CD4-positive, alpha-beta T cell (primary cell): ENCODE measurements at places on chromosomes 2 and 18. TPM values are rescaled to one million over a fixed set of nuclear protein-coding genes. Genes with fewer than 3 reads are reported as not detected.
A peak's percentile ranks its signal among the peaks of the same experiment; 100 is the strongest.

- no peaks in the 10 kb centered on the region for H3K36me3 ChIP-seq
- no peaks in the 10 kb centered on the region for H3K4me1 ChIP-seq
- no peak overlapping the region for H3K4me3 ChIP-seq
- H3K27me3 ChIP-seq = peaks cover 7% of the 10 kb centered on the region
These were observed 2.6 kb downstream of the RAD51AP2 start for GRCh38 chr2:17515652-17516051.

DNA sequence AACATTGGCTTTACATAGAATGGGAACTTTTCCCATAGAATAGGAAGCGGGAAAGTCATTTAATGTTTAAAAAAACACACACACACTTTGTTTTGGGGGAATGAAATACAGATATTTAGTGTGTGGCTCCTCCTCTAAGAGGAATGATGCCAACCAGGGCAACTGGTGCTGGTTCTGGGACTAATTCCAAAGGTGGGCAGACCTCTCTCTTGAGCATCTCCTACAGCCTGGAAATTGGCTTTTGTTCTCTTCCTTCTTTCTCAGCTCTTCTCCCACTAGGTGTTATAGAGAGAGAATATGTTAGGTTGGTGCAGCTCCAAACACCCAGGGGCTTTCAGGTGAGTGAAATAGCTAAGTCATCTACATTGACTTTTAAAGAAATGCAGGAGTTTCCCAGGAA lies 190.1 kb downstream of the RAD51AP2 start:
- no peaks in the 10 kb centered on the region for H3K36me3 ChIP-seq
- no peak for DNase-seq
- H3K4me3 ChIP-seq = no peak overlapping the region
- no peak overlapping the region for H3K27ac ChIP-seq
- H3K27me3 ChIP-seq = no peaks in the 10 kb centered on the region

DNA sequence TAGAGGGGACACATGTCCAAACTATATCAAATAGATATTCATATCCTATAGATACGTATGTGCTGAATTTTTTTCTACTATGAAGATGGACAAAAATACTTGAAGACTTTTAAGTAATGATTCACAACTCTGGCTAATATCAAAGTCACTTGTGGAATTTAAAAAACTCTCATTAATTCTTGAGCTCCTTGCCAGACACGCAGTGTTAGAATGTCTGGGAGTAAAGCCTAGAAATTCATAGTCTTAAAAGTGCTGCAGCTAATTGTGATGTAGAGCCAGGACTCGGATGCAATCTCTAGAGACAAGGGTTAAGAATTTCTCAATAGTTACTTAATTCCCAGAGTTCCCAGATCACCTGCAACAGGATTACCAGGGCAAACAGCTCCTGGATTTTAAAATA lies 107.4 kb downstream of the ARL6IP6 start:
- no peaks in the 10 kb centered on the region for H3K27me3 ChIP-seq
- H3K4me1 ChIP-seq = no peaks in the 10 kb centered on the region
- H3K36me3 ChIP-seq = no peaks in the 10 kb centered on the region
- H3K4me3 ChIP-seq = no peak overlapping the region
- no peak for DNase-seq

GRCh38 chr18:60894254-60894945 lies 438.8 kb upstream of the CDH20 start:
- no peak overlapping the region for H3K27ac ChIP-seq
- H3K36me3 ChIP-seq = no peaks in the 10 kb centered on the region
- H3K4me1 ChIP-seq = no peaks in the 10 kb centered on the region
- no peak overlapping the region for H3K4me3 ChIP-seq
- no peak for DNase-seq

CABYR gene
- total RNA-seq = 0.85 TPM

DNA sequence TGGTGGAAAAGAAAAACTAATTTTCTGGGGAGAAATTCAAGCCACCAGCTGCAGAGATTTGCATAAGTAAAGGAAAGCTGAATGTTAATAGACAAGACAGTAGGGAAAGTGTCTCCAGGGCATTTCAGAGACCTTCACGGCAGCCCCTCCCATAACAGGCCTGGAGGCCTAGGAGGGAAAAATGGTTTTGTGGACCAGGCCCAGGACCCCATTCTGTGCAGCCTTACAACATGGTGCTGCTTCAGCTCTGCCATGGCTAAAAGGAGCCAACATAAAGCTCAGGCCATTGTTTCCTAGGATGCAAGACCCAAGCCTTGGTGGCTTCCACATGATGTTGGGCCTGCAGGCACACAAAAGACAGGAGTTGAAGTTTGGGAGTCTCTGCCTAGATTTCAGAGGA lies 697.1 kb downstream of the SOCS6 start:
- no peaks in the 10 kb centered on the region for H3K4me1 ChIP-seq
- no peaks in the 10 kb centered on the region for H3K27me3 ChIP-seq
- DNase-seq = no peak
- H3K27ac ChIP-seq = no peak overlapping the region
- no peaks in the 10 kb centered on the region for H3K36me3 ChIP-seq

- DNase-seq = no peak
- H3K27ac ChIP-seq = no peak overlapping the region
- no peaks in the 10 kb centered on the region for H3K4me1 ChIP-seq
- H3K4me3 ChIP-seq = no peak overlapping the region
These were observed 30.3 kb downstream of the TFCP2L1 start for GRCh38 chr2:121254748-121255147.

IAH1 gene
- total RNA-seq = 54.8 TPM

DNAJC5G gene
- total RNA-seq = not detected

GRCh38 chr2:30862054-30862651 lies 54.9 kb upstream of the CAPN13 start:
- H3K27ac ChIP-seq = no peak overlapping the region
- no peak overlapping the region for H3K4me3 ChIP-seq
- H3K36me3 ChIP-seq = no peaks in the 10 kb centered on the region
- H3K4me1 ChIP-seq = peaks cover 3% of the 10 kb centered on the region
- peak; percentile 54 for DNase-seq

- no peaks in the 10 kb centered on the region for H3K27me3 ChIP-seq
- no peak overlapping the region for H3K4me3 ChIP-seq
- H3K4me1 ChIP-seq = peaks cover 12% of the 10 kb centered on the region
- no peak for DNase-seq
- no peak overlapping the region for H3K27ac ChIP-seq
These were observed 38.4 kb upstream of the ACKR3 start for GRCh38 chr2:236531195-236531594.

GRCh38 chr18:60018618-60019462 lies 119.0 kb downstream of the PMAIP1 start:
- no peaks in the 10 kb centered on the region for H3K27me3 ChIP-seq
- no peak overlapping the region for H3K4me3 ChIP-seq
- H3K27ac ChIP-seq = no peak overlapping the region
- H3K36me3 ChIP-seq = no peaks in the 10 kb centered on the region
- no peak for DNase-seq
- no peaks in the 10 kb centered on the region for H3K4me1 ChIP-seq

EFHD1 gene
- total RNA-seq = not detected

DNA sequence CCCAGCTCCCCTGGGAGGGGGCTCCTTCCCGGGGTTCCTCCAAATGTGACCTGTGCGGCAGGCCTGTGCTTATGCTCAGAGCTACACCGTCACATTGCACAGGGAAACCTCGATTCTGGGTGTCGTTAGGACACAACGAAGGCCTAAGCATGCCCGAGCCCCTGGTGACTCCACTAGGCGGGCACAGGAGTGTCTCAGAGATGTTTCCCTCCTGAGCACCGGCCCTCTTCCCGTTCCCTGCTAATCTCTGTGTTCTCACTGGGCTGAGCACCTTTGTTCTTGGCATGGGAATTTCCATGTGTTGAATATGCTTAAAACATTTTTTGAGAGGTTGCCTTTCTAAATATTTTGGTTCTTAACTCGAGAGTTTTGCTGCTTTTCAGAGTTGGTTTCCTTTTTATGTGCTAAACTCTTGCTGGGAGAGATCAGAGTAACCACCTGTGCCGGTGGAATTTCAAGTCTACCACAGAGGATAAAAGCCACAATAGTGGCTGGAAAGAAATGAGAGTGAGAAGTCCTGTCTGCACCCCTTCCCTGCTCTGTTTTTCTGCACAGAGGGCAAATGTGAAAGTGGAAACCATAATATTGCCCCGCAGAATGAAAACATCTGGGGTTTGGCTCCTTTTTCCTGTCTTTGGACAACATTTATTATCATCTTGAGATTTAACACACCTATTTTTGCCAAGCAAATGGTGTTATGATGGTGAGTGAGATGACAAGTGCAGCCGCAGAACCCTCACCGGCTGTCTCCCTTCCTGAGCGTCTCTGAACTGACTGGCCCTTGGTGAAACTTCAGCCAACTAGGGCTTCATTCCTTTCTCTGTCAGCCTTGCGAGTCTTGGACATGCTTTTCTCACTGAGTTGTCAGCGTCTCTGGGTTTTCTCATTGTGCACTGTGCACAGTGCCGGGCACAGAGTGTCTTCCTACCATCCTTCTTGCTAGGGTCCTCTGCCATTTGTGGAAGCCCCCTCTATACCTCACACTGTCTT lies 154.1 kb downstream of the VAPA start:
- DNase-seq = no peak
- H3K4me3 ChIP-seq = no peak overlapping the region
- no peaks in the 10 kb centered on the region for H3K4me1 ChIP-seq
- no peaks in the 10 kb centered on the region for H3K27me3 ChIP-seq

DNA sequence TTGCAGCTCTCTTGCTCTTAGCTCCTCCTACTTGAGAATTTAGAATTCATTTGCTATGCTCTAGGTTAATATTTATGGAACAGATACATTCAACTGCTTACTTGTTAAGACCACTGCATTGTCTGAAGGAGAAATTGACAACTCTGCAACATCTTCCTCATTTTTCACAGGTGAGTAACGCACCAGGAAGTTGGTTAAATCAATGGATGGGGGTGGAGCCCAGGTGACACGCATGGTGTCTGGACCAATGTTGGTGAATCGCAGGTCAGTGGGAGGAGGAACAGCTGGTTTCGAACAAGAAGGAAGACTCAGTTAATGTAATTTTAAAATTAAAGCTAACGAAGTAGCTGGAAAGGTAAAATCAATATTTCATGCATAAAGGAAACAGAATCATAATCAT lies 44.3 kb downstream of the FN1 start:
- no peaks in the 10 kb centered on the region for H3K36me3 ChIP-seq
- no peak for DNase-seq
- no peaks in the 10 kb centered on the region for H3K4me1 ChIP-seq
- H3K4me3 ChIP-seq = no peak overlapping the region
- no peak overlapping the region for H3K27ac ChIP-seq

- H3K27me3 ChIP-seq = no peaks in the 10 kb centered on the region
- DNase-seq = no peak
- no peak overlapping the region for H3K27ac ChIP-seq
- no peak overlapping the region for H3K4me3 ChIP-seq
These were observed 674.1 kb downstream of the SUCLG1 start for GRCh38 chr2:83784947-83785346.

- H3K36me3 ChIP-seq = no peaks in the 10 kb centered on the region
- no peak for DNase-seq
- no peak overlapping the region for H3K27ac ChIP-seq
- peaks cover 4% of the 10 kb centered on the region for H3K27me3 ChIP-seq
- H3K4me3 ChIP-seq = no peak overlapping the region
- no peaks in the 10 kb centered on the region for H3K4me1 ChIP-seq
These were observed 53.9 kb upstream of the RAB6D start for GRCh38 chr2:131417886-131418285.

DNA sequence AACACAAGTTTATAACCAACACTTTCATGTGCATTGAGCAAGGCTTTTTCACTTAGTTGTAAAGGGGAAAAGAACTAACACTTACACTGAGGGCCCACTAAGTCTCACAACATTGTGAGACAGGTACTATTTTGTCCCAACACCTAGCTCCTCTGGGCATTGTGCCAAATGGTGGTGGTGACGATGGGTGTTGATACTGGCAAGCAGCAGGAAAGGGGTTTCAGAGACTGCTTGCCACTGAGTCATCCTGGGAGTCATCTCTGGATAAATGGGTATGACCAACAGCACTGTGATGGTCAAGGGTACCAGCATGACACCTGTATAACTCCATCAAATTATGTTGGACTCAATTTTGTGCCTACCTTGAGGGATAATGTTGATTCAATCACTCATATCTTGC lies 138.8 kb upstream of the ITGA6 start:
- no peaks in the 10 kb centered on the region for H3K36me3 ChIP-seq
- no peak overlapping the region for H3K4me3 ChIP-seq
- H3K27me3 ChIP-seq = no peaks in the 10 kb centered on the region
- H3K4me1 ChIP-seq = peaks cover 25% of the 10 kb centered on the region
- peak; percentile 51 for DNase-seq
